Nephron progenitor cell (in vitro differentiated cells): ENCODE measurements at places on chromosomes 7 and 10.

DNA sequence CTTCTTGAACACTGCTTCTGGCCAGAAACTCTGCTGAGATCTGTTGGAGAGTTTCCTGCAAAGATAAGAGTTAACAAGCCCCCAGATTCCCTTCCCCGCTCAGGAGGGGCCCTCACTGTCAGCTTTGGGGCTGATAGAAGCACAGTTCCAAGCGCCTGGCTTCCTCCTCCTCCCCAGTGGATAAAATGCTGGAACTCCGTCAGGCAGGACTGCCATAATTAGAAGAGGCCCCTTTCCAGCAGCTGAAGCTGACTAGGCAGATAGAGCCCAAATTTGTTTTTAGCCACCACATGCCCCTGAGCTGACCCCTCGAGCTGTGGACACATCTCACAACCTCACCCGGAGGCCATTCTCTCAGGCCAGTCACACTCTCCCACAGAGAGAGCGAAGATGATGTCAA lies 89.4 kb downstream of the TBXAS1 start:
- no peaks in the 10 kb centered on the region for H3K36me3 ChIP-seq
- peaks cover 11% of the 10 kb centered on the region for H3K27me3 ChIP-seq
- H3K4me1 ChIP-seq: peaks cover 8% of the 10 kb centered on the region
- peak overlapping the region; percentile 94 for H3K27ac ChIP-seq
- H3K4me3 ChIP-seq: no peak overlapping the region
- no peak for DNase-seq

GRCh38 chr7:128861957-128862570 lies 592 bp upstream of the ATP6V1F start:
- no peak for DNase-seq
- H3K4me3 ChIP-seq: peak overlapping the region; percentile 100
- peaks cover 63% of the 10 kb centered on the region for H3K4me1 ChIP-seq
- H3K27me3 ChIP-seq: peaks cover 15% of the 10 kb centered on the region
- peaks cover 15% of the 10 kb centered on the region for H3K36me3 ChIP-seq

- H3K27me3 ChIP-seq: no peaks in the 10 kb centered on the region
- peaks cover 45% of the 10 kb centered on the region for H3K36me3 ChIP-seq
- peaks cover 21% of the 10 kb centered on the region for H3K4me1 ChIP-seq
- H3K27ac ChIP-seq: no peak overlapping the region
These were observed 24.6 kb downstream of the GLRX3 start for GRCh38 chr10:130160775-130161174.

DNA sequence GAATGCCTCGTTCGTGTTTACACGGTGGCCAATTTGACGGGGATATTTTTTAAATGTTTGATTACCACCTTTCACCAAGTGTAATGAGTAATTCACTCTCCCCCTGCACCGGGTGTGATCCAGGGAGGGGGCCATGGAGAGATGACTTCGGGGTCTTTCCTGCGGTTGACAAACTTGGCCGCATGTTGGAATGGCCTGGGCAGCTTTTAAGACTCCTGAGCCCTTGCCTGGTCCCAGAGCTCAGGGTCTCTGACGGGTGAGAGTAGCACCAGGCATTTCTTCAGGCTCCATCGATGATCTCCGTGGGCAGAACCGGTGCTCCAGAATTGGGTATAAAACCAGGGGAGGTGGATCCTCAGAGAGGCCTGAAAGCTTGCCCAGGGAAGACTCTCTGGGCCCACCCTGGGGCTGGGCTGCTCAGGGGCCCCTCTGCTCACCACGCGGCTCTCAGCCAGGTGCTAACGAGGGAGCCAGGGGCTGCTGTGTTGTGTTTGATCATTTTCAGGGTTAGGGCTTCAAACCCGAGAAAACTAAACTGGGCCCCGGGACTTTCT lies 882 bp downstream of the ZNF282 start:
- H3K27ac ChIP-seq: peak overlapping the region; percentile 72
- peaks cover 28% of the 10 kb centered on the region for H3K4me1 ChIP-seq
- H3K4me3 ChIP-seq: peak overlapping the region; percentile 90
- H3K36me3 ChIP-seq: peaks cover 40% of the 10 kb centered on the region

DNA sequence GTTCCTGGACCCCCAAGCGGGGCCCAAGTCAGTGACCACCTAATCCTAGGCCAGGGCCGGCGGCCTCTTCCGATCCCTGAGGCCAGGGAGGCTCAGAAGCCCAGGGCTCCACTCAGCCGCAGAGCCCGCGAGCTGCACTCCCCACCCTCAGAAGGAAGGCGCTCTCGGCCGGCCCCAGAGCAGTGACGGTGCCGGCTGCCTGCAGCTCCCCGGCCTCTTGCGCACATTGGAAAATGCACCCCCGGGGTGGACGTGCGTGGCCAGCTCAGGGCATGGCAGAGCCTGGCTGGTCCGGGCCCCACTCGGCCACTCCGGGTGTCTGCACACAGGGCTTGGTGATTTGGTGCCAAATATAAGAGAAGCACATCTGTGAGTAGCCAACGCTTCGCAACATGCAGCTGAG lies 269.1 kb downstream of the PTPRN2 start:
- no peak overlapping the region for H3K4me3 ChIP-seq
- no peaks in the 10 kb centered on the region for H3K36me3 ChIP-seq
- H3K27me3 ChIP-seq: peaks cover 22% of the 10 kb centered on the region
- peaks cover 10% of the 10 kb centered on the region for H3K4me1 ChIP-seq

DNA sequence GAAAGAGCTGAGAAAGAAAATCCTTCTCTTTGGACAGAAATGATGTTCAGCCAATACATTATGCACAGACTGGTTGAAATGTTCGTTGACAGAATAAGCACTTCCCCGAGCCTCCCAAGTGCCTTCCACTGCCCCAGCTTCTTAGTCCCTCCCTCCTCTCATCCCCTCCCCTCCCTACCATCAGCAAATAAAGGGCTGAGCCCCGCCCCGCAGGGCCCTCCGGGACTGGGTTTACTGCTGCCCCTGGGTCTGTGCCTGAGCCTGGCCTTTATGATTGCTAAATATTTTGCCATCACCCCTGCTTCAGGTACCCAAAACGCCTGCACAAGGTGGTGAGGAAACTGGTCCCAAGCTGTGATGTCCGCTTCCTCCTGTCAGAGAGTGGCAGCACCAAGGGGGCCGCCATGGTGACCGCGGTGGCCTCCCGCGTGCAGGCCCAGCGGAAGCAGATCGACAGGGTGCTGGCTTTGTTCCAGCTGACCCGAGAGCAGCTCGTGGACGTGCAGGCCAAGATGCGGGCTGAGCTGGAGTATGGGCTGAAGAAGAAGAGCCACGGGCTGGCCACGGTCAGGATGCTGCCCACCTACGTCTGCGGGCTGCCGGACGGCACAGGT lies 28.1 kb downstream of the HKDC1 start:
- H3K36me3 ChIP-seq: no peaks in the 10 kb centered on the region
- no peak overlapping the region for H3K4me3 ChIP-seq
- H3K27me3 ChIP-seq: peaks cover 5% of the 10 kb centered on the region
- no peak for DNase-seq
- no peaks in the 10 kb centered on the region for H3K4me1 ChIP-seq

- H3K36me3 ChIP-seq: no peaks in the 10 kb centered on the region
- peaks cover 14% of the 10 kb centered on the region for H3K4me1 ChIP-seq
- no peak overlapping the region for H3K27ac ChIP-seq
- H3K27me3 ChIP-seq: no peaks in the 10 kb centered on the region
- peak overlapping the region; percentile 41 for H3K4me3 ChIP-seq
- DNase-seq: peak; percentile 40
These were observed 75.5 kb downstream of the PAPSS2 start for GRCh38 chr10:87734987-87735827.
